ENCODE measurements at places on chromosomes 16 and 17.

DNA sequence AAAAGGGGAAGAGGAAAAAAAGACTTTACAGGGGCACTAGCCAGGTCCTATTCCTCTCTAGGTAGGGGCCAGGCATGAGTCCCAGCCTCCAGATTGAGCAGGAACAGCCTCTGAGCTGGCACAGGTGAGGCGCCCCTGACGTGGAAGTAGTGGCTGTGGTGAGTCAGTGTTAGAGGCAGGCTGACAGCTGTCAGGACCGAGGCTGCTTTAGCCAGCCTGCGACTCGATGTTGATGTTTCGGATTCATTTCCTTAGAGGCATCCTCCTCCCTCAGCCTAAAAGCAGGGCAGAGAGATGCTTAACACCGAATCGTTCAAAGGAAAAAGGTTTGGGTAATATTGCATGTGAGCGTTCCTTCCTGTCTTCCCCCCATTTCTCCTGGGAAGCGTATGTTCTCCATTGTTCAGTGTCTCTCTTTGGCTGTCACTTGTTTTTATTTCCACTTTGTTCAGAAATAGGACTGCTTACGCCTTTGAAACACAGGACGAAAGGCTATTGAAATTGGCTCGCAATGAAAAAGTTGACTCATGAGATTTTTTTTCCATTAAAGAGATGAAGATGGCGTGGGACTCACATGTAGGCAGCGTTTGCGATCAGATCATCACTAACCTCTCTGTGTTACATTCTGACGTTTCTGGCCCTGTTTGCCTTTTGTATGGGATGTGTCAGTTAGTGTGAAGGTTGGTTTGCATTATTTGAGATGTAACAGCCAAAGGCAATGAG lies 1.3 kb downstream of the KIAA0513 start:
- DNase-seq, result peak; percentile 76

DNA sequence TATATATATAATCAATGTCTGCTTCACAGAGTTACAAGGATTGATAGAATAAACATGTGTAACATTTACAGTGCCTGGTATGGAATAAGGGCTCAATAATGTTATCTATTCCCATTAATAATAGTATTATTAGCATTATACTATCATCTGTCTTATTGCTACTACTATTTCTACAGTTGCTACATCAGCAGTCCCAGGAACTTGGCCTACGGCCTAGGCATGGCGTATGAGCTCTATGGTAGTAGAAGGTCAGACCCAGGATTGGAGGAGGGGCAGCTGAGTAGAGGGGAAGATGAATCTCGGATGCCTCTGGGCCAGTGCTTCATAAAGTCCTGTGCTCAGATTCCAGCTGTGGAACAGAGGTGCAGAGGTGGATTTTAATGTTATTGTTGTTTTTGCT lies 146.3 kb upstream of the TBX2 start:
- no peak for DNase-seq

DNA sequence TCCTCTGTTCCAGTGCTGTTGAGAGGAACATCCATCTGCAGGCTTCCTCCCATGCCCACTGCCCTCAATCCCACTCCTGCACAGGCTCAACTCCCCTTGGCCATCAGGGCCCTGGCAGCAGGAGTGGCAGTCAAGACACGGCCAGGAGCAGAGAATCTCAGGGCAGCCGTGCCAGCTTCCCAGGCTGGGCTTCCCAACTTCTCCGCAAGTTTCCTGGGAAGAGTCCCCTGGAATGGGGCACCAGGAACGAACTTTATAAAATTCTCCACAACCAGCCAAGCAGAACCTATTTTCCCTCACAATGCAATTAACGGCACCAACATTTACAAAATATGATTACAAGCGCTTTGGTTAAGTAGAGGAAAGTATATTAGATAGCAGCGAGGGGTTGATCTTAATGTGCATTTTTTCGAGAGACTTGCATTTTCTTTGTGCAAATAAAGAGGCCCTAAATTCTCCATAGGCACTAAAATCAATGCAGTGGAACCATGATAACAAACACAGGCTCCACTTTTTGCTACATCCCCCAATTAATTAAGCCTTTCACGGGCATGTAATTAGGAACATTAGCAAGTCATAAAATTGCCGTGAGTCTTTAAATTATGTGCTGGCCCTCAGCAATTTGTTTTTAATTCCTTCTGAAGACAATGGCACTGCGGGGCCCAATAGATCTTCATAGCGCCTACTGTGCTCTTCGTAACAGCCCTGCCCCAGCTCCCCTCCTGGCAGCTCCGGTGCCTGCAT lies 99.9 kb upstream of the LHX1 start:
- no peak for DNase-seq

DNA sequence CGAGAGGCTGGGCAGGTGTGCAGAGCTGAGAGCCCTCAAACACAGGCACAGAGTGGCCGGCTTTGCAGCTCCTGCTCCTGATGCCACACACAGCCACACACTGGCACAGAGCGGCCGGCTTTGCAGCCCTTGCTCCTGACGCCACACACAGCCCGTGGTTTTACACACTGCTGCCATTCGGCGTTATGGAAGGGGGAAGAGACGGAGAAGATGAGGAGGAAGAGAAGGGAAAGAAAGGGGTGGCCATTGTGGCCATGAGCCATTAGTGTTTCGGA lies 26.8 kb downstream of the WSCD1 start:
- no peak for DNase-seq

DNA sequence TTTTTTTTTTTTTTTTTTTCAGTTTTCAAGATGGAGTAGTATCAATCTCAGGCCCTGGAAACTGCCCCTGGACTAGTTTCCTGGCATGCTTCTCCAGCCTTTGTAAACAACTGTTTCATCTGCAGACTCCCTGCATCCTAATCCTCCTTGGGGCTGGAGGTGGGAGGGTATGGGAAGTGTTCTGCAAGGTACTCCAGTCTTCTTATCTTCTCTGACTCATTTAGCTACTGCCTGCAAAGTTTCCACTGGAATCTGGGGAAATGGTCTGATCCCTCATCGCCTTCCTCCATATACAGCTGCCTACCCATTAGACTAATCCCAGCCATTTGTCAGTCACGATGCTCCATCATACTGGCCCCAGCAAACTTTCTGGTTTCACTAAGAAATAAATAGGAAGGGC lies 21.5 kb downstream of the COPZ2 start:
- DNase-seq, result no peak

GRCh38 chr17:41308918-41309359 lies at the start of gene KRTAP16-1:
KRTAP16-1 (minus strand) TSS chr17:41309309; CDS start chr17:41309253, 56 bp downstream.
- DNase-seq, result peak; percentile 52

- no peak for DNase-seq
Measured at GRCh38 chr16:3591436-3591803, 14.2 kb upstream of the NLRC3 start.

DNA sequence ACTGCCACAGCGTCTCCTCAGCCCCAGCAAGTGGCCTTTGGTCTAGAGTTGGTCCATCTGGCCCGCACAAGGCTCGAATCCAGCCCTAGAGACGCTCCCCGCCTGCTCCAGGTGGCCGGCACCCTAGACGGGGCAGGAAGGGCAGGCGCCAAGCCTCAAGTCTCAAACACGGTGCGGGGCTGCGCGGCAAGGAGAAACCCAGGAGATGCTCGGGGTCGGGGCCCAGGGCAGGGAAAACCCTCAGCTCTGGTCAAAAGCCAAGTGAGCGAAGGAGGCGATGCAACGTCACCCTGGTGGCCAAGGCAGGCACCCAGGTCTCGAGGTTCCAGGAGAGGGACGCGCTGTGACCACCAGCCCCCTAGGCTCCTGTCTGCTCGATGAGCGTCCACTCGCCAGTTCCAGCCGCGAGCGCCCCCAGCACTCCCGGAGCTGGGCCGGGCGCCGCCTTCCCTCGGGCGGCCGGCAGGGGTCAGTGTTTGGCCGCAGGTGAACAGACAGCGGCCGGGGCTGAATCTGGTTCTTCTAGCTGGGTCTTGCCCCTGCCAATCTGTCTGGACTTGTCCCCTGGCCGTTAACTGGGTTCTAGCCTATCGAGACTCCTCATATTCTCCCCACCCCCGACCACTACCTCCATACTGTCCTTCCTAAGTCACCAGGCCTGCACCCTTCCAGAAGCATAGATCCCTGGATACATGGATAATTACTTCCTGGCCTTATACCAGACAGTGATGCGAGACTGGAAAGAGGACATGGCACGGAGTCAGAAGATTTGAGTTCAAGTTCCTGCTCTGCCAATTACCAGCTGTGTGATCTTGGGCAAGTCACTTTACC lies 44.0 kb downstream of the PRAC1 start:
- peak; percentile 67 for DNase-seq

GRCh38 chr17:1629504-1630310 lies 1.1 kb upstream of the SLC43A2 start:
- DNase-seq, result peak; percentile 78

- peak; percentile 2 for DNase-seq
Measured at GRCh38 chr17:292016-292415, 60.6 kb downstream of the RPH3AL start.

DNA sequence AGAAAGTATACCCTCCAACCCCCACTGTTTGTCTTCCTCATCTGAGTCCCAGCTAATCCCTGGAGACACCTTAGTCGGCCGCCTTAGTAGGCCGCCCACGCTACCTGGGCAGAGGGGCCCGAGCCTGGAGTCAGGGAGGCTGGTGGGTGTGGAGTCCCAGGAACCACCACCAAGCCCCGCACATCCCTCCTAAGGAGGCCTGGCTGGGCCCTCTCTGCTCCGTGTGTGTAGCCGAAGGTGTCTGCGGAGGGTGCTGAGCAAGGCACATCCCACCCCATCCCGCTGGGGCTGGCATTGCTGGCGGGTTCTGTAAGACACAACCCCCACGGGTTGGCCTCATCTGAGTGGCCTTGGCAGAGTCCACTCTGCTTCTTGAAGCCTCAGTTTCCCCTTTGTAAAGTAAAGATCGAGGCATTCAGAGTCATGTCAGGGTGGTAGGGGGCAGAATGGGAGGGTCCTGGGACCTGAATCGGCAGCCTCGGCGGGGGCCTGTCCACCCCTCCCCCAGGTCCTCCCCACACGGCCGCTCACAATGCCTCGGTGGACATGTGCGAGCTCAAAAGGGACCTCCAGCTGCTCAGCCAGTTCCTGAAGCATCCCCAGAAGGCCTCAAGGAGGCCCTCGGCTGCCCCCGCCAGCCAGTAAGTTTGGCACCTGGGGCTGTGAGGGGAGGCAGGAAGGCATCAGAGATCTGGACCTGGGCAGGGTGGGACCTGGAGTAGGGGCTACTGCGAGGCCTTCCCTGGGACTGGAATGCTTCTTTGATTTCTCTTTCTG lies 15.2 kb upstream of the ADGRG3 start:
- no peak for DNase-seq

DNA sequence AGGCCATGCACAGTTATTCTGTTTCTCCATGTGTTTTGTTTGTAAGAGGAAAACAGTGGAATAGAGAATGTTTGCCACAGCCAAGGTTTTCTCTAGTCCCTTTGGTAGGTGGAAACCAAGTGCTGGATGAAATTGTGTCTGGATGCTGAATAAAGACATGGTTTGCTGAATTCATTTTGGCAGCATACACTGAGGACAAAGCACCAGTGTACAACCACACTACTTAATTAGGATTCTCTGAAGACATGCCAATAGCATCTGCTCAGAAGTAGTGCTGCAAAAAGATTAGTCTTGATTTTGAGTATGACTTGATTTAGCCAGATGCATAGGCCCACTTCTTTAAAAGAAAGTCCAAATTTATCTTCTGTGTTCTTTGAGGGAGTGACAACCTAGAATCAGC lies 230.5 kb upstream of the CACNG5 start:
- no peak for DNase-seq

DNA sequence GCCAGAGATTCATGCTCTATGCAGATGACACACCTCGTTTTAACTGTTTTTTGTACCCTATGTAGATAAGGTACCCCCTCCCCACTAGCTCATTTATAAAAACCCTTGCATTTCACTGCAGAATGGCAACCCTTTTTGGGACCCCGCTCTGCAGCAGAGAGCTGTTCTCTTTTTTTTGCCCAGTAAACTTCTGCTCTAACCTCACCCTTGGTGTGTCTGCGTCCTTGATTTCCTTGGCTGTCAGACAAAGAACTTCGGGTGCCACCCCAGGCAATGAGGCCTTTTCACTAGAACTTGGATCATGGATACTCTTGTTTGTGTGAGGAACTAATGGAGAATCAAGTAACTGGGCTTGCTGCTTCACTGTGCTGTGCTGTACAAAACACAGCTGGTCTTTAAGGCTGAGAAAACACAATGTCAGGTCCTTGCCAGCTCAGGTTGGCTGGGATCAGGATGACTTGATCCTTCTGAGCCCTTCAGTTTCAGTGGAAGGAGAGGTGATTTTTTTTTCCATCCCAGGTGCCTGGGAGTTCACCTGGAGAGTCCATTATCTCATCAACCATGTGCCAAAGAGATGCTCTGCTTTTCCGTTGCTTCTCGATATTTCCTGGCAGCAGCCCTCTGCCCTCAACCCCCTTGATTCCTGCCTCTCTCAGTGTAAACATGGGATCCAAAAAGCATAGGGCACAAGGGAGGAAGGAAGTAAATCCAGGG lies 133.2 kb upstream of the FAM20A start:
- no peak for DNase-seq

GRCh38 chr16:14087590-14088154 lies 16.6 kb downstream of the MRTFB start:
- DNase-seq, result no peak

DNA sequence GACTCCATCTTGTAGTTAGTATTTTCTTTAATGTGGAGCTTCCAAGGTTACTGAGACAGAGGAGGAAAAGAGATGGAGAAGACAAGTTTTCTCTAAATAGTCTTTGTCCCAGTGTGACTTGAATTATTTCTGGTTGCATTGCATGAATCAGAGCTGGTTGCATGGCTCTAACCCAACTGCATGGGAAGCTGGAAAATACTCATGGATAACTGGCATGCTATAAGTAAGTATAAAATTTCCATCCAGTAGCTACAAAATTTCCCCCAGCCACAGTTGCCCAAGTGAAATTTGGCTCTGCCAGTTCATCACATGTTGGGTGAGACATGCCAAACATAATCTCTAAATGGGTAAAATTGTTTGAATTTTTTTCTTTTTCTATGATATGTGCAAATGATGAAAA lies 1161.5 kb downstream of the CDH11 start:
- no peak for DNase-seq

DNA sequence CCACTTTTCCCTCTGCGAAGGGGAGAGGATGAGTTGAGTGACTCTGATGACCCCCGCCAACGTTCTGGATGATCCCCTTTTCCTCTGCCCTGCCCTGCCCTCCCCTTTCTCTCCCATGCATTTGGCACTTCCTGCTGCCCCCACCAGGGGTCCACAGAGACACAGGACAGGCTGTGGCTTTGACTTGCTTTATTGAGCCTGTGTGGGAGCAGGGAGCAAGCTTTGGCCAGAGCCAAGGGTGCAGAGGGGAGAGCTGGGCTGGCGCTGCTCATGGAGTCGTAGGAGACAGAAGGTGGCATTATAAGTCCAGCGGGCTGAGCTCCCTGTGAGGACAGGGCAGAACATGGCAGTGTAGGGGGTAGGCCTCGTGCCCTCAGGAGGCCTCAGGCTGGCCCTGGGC lies 1.6 kb downstream of the PPY start:
- no peak for DNase-seq

DNA sequence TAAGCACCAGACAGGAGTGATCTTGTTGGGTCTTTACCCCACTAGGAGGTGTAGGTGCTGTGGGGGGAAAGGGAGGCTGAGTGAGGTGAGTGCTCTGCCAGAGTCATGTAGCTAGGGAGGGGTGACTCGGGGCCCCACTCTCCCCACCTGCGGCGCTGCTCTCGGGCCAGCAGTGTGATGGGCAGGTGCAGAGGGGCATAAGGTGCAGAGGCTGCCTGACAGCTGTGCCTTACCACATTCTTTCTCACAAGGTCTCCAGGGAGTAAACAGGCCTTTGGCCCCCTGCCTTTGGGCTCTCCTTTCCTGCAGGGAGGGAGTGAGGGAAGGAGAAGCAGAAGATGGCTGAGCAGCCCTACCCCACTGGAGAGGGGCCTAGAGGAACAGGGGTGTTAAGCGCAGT lies 4.5 kb upstream of the CNP start:
- DNase-seq, result no peak
